ENCODE measurements at places on chromosomes 4 and X. TPM values are rescaled to one million over a fixed set of nuclear protein-coding genes. Genes with fewer than 3 reads are reported as not detected.

NOCT gene
- 16.6 TPM for total RNA-seq

MED14 gene
- total RNA-seq: 43.6 TPM

TMSB15B gene
- total RNA-seq: 6.0 TPM

PLK4 gene
- total RNA-seq: 71.7 TPM

CFAP299 gene
- not detected for total RNA-seq

FAM236A gene
- not detected for total RNA-seq

DNA sequence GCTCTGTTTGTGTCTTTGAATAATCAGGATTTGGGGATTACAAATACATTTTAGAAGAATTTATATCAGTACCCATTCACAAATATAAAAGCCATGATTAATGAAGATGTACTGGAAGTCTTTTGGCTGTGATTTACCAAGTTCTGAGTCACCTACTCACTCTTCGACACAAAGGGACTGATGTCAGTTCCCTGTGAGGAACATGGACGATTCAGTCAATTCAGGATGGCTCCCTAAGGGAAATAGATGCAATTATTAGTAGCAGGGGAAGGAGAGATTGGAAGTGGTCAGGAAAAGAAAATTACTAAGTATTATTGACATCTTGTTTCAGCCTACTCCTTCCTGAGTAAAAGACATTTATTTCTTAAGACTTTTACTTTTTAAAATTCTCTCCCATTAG lies 550.7 kb upstream of the SLIT2 start:
- peak; percentile 11 for DNase-seq

GRCh38 chrX:41381685-41382084 lies 47.7 kb downstream of the DDX3X start:
- peak; percentile 66 for DNase-seq

- no peak for DNase-seq
These were observed 25.6 kb upstream of the DAPP1 start for GRCh38 chr4:99790796-99791617.

DNA sequence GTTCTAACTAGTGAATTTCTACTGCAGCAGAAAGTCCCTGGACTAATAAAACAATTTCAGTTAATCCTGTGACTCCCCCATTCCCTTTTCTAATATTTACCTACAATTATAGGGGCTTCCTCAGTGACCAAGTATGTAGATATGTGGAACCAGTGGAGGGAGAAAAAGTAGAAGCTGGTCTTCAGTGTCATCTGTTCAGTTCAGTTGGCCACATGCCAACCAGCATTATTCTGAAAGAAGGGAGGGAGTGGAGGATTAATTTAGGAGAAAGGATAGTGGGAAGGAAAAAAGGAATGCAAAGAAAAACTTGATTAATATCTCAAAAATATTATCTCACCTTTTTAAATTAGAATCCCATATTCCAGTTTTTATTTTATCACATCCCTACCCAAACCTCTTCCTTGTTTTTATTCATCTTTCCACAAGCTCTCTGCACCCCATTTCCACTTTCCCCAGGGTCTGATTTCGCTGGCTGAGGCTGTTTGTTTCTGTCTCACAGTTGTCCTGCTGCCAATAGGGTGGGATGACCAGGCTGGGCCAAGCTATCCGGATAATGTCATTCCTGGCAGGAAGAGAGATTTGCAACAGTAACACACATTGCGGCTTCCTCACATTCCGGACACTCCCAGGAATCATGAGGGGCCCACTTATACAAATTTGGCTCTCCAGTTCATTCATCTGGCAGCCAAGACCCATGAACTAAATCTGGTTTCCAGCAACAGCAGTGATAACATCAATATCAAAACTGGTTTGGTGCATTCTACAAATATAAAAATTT lies 24.6 kb upstream of the ANTXR2 start:
- DNase-seq: peak; percentile 70

GRCh38 chr4:137420901-137421396 lies 111.3 kb downstream of the PCDH18 start:
- no peak for DNase-seq

DNA sequence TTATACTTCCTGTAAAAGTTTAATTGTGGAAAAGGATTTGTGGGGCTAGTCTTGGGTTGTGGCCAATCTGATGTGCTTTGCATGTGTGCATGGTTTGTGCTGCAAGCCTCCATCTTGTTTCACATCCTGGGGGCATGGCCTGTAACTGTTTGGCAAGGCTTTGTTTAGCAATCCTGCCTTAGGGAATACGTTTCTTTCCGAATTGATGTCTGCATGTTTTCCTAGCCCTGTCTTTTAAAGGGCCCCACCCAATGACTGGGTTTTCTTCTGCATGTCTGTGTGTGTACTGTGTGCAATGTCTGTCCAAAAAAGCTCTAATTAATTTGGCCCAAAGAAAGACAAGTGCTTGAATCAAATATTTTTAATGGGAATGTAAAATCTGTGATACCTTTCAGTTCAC lies 74.6 kb upstream of the MID1IP1 start:
- DNase-seq: no peak

DNA sequence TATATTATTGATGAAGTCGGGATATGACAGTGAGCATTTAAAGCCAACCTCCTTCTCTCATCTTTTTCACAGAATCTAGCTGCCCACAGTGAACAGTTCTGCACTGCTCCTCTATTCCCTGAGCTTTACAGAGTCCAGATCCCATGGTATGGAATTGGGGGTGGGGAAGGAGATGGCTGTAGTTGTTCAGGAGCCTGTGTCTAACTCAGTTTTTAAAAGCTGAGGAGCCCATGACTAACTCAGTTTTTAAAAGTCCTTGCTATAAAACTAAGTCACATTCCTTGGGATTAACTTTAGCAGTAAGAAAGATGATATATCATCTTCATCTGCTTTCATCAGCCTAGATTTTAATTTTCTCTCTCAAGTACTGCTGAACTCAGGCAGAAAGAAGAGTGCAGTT lies 96.4 kb upstream of the STIM2 start:
- no peak for DNase-seq

DNA sequence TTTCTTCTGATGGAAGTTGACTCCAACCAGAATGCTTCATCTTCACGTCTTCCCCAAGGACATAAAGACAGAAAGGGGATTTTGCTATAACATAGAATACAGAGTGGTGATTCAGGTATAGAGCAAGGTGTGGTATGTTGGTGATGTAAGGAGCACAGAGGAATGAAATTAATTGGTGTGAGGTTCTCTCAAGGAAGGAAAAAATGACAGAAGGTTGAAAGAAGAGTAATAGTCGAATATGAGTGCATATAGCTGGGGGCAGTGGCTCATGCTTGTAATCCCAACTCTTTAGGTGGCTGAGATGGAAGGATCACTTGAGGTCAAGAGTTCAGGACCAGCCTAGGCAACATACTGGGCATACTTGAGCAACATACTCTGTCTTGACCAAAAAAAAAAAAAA lies 20.1 kb downstream of the KIAA0232 start:
- no peak for DNase-seq
